ENCODE measurements at places on chromosomes 7 and 10. TPM values are rescaled to one million over a fixed set of nuclear protein-coding genes. Genes with fewer than 3 reads are reported as not detected.

GRCh38 chr7:71843676-71844075 lies 568.5 kb downstream of the CALN1 start:
- DNase-seq = peak; percentile 67

- DNase-seq = peak; percentile 56
These were observed 33.4 kb upstream of the VWDE start for GRCh38 chr7:12436896-12437535.

- peak; percentile 21 for DNase-seq
These were observed 40.9 kb downstream of the GBF1 start for GRCh38 chr10:102286216-102286615.

- DNase-seq = no peak
These were observed 2.8 kb downstream of the EFCAB10 start for GRCh38 chr7:105578496-105578895.

DNA sequence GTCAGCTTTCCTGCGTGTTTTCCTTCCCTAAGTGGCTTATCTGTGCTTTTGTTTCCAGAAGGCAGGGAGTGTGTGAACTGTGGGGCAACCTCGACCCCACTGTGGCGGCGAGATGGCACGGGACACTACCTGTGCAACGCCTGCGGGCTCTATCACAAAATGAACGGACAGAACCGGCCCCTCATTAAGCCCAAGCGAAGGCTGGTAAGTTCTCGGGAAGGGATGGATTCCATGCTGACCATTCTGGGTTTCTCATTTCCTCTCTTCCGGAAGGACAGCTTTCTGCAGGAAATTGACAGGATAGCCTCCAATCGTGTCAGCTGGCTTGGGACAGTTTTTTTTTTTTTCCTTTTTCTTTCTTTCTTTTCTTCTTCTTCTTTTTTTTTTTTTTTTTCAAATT lies 9.4 kb downstream of the GATA3 start:
- no peak for DNase-seq

- DNase-seq = no peak
These were observed 146.5 kb upstream of the C1GALT1 start for GRCh38 chr7:7035851-7036250.

DNA sequence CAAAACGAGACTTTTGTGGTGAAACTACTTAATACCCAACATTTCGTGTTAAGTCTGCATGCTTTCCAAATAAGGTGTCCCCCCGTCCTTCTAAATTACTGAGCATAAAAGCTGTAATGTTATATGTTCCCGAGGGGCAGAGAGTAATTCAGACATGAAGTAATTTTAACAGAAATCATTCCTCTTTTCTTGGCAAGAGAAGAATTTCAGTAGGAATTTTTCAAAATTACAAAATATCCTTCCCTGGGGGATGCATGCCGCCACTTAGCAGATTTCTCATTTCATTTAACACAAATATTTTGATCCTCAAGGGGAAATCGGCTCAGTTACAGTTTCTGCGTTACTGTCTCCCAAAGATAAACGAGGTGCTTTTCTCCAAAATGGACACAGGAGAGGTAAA lies 213.2 kb upstream of the RHOBTB1 start:
- DNase-seq = no peak

DNA sequence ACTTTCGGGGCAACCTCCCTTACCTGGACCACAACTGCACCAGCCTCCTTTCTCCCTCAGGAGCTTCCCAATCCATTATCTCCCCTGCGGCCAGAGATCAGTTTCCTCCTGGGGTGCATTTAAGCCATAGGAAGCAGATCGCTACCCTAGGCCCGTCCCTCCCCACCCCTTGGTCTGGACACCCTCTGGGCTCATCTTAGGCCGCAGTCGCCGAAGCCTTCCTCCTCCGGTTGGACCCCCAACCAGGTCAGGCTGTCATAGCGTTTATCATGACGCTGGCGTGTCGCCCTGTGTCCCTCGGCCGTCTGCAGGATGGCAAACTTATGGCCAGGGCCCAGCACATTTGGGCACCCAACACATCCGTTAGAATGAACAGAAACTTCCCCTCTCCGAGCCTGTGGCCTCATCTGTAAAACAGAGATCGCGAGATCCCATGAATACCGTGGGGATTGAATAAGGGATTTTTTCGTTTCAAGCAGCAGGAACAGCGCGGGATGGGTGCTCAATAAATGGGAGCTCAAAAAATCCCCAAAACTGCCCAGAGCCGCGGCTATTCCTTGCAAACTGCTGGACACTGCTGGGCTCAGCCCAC lies 669 bp upstream of the AP5Z1 start:
- DNase-seq = no peak

DNA sequence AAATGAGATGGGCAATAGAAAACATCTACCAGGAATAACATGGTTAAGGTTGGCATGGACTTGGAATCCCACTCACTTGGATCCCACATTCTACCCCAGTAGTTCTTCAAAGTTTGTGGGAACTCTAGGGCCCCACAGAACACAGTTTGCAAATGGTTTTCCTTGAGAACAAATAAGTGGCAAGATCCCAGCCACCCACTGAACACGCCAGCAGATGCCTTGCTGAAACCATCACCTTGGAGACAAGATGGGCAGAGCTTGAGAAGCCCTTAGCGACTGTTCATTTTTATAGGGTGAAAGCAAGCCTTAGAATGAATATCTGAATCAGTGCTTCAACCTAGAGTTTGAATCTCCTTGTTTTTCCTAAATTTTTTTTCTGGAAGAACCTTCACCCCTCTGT lies 349.1 kb downstream of the RPS24 start:
- peak; percentile 61 for DNase-seq

GRCh38 chr10:3486346-3487065 lies 298.5 kb downstream of the KLF6 start:
- DNase-seq = peak; percentile 78

The TFPI2 gene
- 0.22 TPM for polyA plus RNA-seq

The OR9A2 gene
- polyA plus RNA-seq = not detected

The EN2 gene
- 0.19 TPM for polyA plus RNA-seq

The RPP30 gene
- 27.1 TPM for polyA plus RNA-seq

The CCL24 gene
- 1.4 TPM for polyA plus RNA-seq

All from brain (organoid and tissue), 16 donors.